ACHN (cell line): ENCODE measurements at places on chromosomes 5 and 9.

- DNase-seq: no peak
Measured at GRCh38 chr5:114308508-114308907, 53.4 kb upstream of the KCNN2 start.

DNA sequence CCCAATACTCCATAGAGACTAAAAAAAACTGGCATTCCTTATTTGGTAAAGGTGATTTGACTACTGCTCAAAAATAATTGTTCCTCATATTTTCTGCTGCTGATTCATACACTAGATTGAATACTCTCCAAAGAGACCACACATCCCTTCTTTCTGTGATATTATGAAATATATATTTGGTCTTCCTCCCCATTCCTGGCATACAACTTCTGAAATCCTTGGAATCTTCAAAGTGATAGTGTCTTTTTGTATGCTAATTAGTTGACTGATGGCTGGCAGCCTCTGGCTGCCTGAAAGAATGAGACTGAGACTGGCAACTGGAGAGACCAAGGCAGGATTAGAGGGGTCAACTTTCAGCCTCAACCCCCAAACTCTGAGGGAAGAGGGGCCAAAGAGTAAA lies 348.0 kb upstream of the RFX3 start:
- no peak for DNase-seq

DNA sequence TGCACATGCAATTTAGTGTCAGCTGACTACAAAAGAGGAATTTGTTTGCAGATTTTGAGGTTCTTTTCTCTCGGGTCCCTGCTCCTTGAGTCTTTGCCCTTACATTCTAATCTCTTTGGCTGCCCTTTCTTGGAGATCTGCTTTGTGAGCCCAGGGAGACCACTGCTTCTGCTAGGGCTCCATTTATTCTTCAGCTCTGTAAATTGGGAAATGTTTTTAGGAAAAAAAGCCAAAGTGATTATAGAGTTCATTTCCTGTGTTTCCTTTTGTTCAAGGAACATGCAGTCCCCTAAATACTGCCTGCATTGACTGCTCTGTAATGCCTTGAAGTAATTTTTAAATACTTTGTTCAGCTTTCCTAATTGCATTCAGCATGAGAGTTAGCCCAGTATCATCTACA lies 197.4 kb downstream of the CSNK1G3 start:
- DNase-seq: no peak

DNA sequence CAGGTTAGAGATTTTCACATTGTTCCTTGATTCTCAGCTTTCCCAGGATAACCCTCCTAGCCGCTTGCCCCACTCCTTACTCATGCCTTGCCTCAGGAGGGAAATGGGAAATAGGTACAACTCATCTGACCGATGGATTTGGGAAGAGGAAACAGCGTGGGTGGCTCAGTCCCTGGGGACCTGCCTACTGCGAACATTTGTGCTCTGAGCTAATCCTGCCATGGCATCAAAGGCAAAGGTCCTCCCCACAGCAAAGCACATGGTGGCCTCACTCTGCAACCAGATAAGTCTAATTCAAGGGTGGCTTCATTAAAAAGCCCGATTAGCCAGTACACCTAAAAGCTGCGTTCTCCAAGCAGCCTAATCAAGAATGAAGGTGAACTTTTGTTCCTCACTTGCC lies 82.4 kb upstream of the ADRA1B start:
- no peak for DNase-seq

- no peak for DNase-seq
Measured at GRCh38 chr5:135541807-135542502, 6.2 kb upstream of the NEUROG1 start.
